ENCODE measurements at places on chromosomes 4 and X. TPM values are rescaled to one million over a fixed set of nuclear protein-coding genes. Genes with fewer than 3 reads are reported as not detected.

ADGRG4 gene
- total RNA-seq, result not detected

DCHS2 gene
- not detected for total RNA-seq

NPY1R gene
- 0.10 TPM for total RNA-seq

USP46 gene
- 8.2 TPM for total RNA-seq

CNKSR2 gene
- total RNA-seq, result 2.5 TPM

OTUD6A gene
- not detected for total RNA-seq

XG gene
- total RNA-seq, result not detected

Data from A549 treated with Hydrocortisone at 1 μM for 4 hours (cell line).